ENCODE measurements at places on chromosomes 2 and 18.

DNA sequence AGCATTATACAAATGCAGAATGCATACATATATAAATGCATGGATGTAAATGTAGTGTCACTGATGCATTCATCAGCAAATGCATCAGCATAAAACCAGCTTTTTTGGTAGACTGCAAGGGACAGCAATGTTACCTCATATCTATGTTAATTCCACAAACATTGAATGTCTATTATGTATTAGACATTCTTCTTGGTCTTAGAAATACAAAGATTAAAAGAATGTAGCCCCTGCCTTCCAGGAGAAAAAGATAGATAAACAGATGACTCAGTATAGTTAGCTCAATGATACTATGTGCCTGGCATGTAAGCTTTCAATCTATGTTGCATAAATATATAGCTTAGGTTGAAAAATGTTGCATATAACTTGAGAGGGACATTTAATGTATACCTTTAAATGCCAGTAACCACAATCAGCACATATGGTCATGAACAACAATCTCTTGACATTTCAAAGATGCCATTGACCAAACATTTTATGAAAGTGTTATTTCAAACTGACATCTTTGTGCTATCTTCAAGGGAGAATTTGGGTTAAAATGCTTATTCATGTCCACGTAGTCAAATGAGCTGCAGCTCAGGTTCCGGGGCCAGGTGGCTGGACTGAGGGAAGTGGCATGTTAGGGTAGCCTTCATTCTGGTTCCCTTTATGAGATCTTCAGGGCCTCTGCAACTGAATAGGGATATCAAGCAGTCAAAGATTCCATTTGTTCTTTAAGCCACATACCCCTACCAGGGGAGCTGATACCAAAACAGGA lies 45.2 kb upstream of the GCG start:
- no peak for DNase-seq

GRCh38 chr2:216206041-216206703 lies 97.0 kb downstream of the XRCC5 start:
- DNase-seq: no peak

GRCh38 chr2:120983344-120983743 lies 247.7 kb downstream of the GLI2 start:
- DNase-seq: no peak

- DNase-seq: no peak
Observed at GRCh38 chr2:51208521-51208920, 176.6 kb upstream of the NRXN1 start.

DNA sequence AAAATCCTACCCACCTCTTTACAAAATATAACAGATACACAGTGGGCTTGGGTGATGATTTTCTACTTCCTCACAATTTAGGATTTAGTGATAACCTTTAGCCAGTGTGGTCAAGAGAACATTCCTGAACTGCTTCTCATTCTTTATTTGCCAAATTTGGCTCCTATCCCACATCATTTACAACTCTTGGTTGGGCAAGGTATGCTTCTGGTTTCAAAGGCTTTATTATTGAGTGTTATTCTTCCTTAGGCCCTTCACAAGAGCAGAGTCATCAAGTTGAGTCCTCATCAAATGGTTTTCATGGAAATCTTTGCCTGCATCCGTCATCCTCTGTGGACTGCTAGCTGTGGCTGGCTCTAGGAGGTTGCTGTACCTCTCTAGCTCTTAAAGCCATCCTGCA lies 472.0 kb upstream of the ETAA1 start:
- no peak for DNase-seq

GRCh38 chr2:179106676-179107428 lies 56.9 kb upstream of the CCDC141 start:
- DNase-seq: no peak

DNA sequence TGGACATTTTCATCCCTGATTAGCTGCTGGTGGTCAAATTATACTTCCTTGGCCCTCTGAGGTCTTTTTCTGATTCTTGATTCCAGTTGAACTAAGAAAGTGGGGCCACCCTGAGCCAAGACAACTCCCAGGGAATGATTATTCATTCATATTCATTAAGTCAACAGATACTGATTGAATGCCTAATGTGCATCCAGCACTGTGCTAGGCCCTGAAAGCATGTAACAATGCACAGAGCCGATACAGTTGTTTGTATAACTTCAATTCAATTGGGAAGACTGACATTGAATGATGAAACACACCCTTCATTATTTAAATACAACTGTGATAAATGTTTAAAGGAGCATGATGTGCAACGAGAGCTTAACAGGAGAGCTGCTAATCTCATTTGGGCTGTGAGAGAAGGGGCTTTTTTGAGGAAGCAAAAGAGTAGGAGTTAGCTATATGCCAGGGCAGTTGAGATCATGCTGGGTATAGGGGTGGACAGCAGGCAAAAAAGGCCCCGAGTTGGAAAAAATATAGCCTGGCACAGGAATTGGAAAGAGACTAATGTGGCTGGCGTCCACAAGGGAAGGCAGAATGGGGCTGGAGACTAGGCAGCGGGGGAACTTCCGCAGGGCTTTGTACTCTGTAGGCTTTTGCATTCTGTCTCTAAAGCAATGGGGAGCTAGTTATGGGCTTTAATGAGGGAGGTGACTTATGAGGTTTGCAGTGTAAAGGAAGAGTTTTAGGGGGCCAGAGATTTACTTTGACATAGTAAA lies 57.2 kb upstream of the ACVR1 start:
- no peak for DNase-seq

GRCh38 chr2:50772607-50773006 lies 259.3 kb downstream of the NRXN1 start:
- DNase-seq: no peak

GRCh38 chr2:12554224-12555011 lies 162.3 kb upstream of the TRIB2 start:
- no peak for DNase-seq

- DNase-seq: no peak
Observed at GRCh38 chr2:202883987-202884675, 12.6 kb upstream of the ICA1L start.

- no peak for DNase-seq
Observed at GRCh38 chr2:70646420-70646818, 92.8 kb upstream of the TGFA start.
